ENCODE measurements at places on chromosomes 12 and 14. TPM values are rescaled to one million over a fixed set of nuclear protein-coding genes. Genes with fewer than 3 reads are reported as not detected.

GRCh38 chr12:24489939-24490338, 459.0 kb downstream of the BCAT1 start:
- no peak for DNase-seq

GRCh38 chr12:109735825-109736551, 22.4 kb downstream of the FAM222A start:
- DNase-seq, result no peak

DNA sequence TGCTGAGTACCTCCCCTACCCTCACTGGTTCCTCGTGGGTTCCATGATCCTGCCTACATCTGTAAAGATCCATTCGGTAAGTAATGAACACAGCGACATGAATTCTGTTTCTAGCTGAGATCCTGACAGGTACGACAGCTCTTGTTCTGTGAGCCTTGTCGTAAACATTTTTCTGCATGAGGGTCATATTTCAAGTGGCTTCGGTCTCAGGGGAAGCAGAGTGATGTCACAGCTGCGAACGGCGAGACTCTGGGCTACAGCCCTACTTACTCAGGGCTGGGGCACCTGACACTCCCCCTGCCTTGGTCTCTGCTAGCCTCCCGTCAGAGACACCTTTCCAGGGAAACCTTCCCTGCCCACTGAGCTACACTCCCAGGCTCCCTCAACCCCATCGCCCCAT, 85.8 kb downstream of the RBM19 start:
- no peak for DNase-seq

- DNase-seq, result no peak
Observed at GRCh38 chr12:128068211-128068610, 198.8 kb upstream of the TMEM132C start.

DNA sequence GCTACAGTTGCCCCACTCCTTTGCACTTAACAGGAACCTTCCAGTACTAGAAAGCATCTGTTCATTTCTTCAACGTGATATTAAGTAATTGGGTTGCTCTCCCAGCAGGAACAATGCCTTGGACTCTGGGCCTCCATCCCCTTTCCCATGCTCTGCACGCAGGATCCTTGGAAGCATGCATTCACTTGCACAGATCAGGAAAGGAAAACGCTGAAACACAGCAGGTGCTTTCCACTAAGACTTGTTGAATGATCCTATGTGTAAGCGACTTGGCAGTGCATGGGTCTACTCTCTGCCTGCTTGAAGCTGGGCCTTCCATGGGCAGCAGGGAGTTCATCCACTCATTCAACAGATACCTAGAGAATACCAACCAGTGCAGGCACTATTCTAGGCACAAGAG, 2.3 kb downstream of the LTBP2 start:
- no peak for DNase-seq

GRCh38 chr12:74780182-74780849, 242.7 kb downstream of the ATXN7L3B start:
- no peak for DNase-seq

DNA sequence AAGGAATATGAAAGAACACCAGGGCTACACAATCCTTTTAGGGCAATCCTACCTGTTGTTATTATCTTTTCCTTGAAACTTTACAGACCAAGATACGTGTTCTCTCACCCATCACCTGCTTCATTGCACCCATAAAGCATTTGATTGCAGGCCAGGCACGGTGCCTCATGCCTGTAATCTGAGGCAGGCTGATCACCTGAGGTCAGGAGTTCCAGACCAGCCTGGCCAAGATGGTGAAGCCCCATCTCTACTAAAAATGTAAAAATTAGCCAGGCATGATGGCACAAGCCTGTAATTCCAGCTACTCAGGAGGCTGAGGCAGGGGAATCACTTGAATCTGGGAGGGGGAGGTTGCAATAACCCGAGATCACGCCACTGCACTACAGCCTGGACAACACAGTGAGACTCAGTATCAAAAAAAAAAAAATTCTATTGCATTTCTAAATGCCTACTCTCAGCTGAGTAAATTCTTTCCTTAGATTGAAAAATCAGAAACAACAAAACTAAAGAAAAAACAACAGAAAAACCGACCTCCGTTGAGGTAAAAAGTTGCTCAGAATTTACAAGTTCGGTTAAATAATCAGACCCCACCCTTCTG, 183.7 kb upstream of the TMEM132C start:
- no peak for DNase-seq

GRCh38 chr14:82490397-82490796, 956.7 kb upstream of the SEL1L start:
- DNase-seq, result no peak

GRCh38 chr14:76715511-76716081, 45.7 kb upstream of the VASH1 start:
- peak; percentile 32 for DNase-seq

ARHGEF40 gene
- 18.9 TPM for polyA plus RNA-seq

HOXC13 gene
- not detected for polyA plus RNA-seq

LMNTD1 gene
- not detected for polyA plus RNA-seq

SERPINA3 gene
- 109 TPM for polyA plus RNA-seq

MYO1H gene
- not detected for polyA plus RNA-seq

Measured in stomach (tissue), 19 donors.